Upper lobe of left lung (tissue), 6 donors: ENCODE measurements at places on chromosomes 4 and X. TPM values are rescaled to one million over a fixed set of nuclear protein-coding genes. Genes with fewer than 3 reads are reported as not detected.

The ZNF732 gene
- not detected for total RNA-seq

The C4orf50 gene
- total RNA-seq, result 0.03 TPM

The ERAS gene
- not detected for total RNA-seq

The MORC4 gene
- total RNA-seq, result 13.7 TPM

The PDLIM3 gene
- total RNA-seq, result 33.6 TPM

The CABS1 gene
- not detected for total RNA-seq

The GYPE gene
- 1.0 TPM for total RNA-seq

The ADGRG4 gene
- total RNA-seq, result under 0.01 TPM

The TRIM2 gene
- 45.1 TPM for total RNA-seq

The GLRB gene
- 3.8 TPM for total RNA-seq

The CENPVL1 gene
- total RNA-seq, result not detected

The KANTR gene
- 18.5 TPM for total RNA-seq

The FGFR3 gene
- 45.2 TPM for total RNA-seq

The SH3D19 gene
- 107 TPM for total RNA-seq

The MAP7D2 gene
- total RNA-seq, result under 0.01 TPM

The OCIAD2 gene
- total RNA-seq, result 37.6 TPM

The AFF2 gene
- total RNA-seq, result 10.5 TPM

The PITX2 gene
- 0.30 TPM for total RNA-seq

The IL2RG gene
- total RNA-seq, result 43.8 TPM

The TEX13C gene
- total RNA-seq, result not detected

The SOD3 gene
- total RNA-seq, result 224 TPM

The TET2 gene
- 41.9 TPM for total RNA-seq

The TNIP3 gene
- total RNA-seq, result 0.89 TPM

The NDUFA1 gene
- total RNA-seq, result 44.7 TPM

The STIM2 gene
- total RNA-seq, result 26.3 TPM
